Osteoblast (primary cell): ENCODE measurements at places on chromosomes 13 and 19. TPM values are rescaled to one million over a fixed set of nuclear protein-coding genes. Genes with fewer than 3 reads are reported as not detected.

DNA sequence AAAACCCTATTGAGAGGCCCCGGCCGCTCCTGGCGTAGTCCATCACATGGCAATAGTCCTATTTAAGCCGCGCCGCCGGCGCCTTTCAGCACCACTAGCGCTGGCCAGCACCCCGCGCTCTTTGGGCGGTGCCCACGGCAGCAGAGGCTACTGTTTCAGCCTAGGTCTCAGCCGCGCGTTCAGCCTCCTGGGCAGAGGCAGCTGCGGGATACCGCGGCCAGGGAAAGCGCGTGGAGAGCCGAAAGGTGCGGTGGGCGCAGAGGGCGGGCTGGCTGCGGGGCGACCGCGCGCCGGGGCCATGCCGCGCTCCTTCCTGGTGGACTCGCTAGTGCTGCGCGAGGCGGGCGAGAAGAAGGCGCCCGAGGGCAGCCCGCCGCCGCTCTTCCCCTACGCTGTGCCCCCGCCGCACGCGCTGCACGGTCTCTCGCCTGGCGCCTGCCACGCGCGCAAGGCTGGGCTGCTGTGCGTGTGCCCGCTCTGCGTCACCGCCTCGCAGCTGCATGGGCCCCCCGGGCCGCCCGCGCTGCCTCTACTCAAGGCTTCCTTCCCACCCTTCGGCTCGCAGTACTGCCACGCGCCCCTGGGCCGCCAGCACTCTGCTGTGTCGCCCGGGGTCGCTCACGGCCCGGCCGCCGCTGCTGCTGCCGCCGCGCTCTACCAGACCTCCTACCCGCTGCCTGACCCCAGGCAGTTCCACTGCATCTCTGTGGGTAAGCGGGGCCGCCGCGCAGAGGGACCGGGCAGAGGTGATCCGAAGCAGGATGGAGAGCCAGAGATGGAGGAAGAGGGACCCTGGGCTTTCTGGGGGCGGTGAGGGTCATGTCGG, at the start of gene GSX1:
Gene GSX1 (plus strand): TSS at position 91 of the 826 bp plus-strand sequence. CDS start 208 bp downstream, at position 299.
- DNase-seq, result peak; percentile 97

DNA sequence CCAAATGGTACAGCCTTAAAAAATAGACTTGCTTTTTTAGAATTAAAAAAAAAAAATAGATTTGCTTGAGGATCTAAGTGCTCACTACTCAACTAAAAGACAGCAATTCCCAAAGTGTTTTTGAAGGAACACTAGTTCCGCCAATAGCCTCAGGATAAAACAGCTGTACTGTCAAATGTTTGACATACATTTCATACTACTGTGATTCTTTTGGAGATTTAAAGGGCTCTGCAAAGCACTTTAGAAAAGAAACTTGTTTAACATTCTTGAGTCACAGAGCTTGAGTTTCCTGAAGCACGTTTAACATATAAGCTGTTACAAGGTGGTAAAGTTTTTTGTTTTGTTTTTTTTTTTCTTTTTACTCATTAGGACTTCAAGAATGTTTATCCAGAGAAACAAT, 23.1 kb upstream of the KLF5 start:
- no peak for DNase-seq

GRCh38 chr19:48676887-48677286, 4.1 kb upstream of the NTN5 start:
- DNase-seq, result no peak

GRCh38 chr13:28849441-28849840, 29.3 kb downstream of the MTUS2 start:
- no peak for DNase-seq

GRCh38 chr19:12800466-12800770, 1.2 kb downstream of the PRDX2 start:
- DNase-seq, result peak; percentile 62

- no peak for DNase-seq
Measured at GRCh38 chr13:73195091-73195490, 136.3 kb downstream of the KLF5 start.

DNA sequence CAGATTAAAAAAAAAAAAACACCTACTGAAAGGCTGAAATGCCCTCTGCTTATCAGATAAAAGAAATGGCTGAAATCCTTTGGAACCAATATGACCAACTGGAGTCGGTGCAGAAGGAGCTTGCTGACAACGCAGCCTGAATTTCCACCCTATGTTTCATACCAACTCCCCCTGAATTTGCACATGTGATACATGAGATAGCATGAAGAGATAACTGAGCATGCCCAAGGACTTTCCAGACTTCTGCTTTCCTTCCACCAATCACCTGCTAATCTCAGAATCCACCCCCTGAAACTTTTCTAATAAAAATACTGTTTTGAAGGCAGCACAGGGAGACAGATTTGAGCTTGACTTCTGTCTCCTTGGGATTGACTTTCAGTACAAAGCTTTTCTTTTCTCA, 32.2 kb upstream of the WDFY2 start:
- no peak for DNase-seq

DNA sequence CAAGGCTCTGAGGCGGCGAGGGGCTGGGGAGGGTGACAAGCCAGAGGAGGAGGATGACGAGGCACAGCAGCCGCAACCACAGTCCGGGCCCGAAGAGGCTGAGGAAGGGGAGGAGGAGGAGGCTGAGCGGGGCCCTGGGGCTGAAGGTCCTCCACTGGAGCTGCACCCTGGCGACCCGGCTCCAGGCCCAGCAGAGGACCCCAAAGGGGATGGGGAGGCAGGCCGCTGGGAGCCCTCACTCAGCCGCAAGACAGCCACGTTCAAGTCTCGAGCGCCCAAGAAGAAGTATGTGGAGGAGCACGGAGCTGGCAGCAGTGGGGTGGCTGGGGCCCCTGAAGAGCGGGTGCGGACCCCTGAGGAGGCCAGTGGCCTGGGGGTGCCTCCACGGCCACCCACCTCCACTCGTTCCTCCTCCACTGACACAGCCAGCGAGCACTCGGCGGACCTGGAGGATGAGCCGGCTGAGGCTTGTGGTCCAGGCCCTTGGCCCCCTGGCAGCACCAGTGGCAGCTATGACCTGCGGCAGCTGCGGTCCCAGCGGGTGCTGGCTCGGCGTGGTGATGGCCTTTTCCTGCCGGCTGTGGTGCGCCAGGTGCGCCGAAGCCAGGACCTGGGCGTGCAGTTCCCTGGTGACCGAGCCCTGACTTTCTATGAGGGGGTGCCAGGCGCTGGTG, 2.9 kb downstream of the CIC start:
- no peak for DNase-seq

The DHDH gene
- 0.29 and 0.36 TPM in 2 replicates for total RNA-seq

The NKPD1 gene
- 0.29 TPM in 1 of 2 replicates, not detected in the other for total RNA-seq

The ZNF222 gene
- total RNA-seq, result 6.8 and 7.6 TPM in 2 replicates

The ZNF541 gene
- total RNA-seq, result under 0.01 TPM in 2 replicates
